Natural killer cell (primary cell): ENCODE measurements at places on chromosomes 4 and X. TPM values are rescaled to one million over a fixed set of nuclear protein-coding genes. Genes with fewer than 3 reads are reported as not detected.

GRCh38 chr4:3666263-3666662, 99.9 kb upstream of the ADRA2C start:
- H3K27ac ChIP-seq = no peak overlapping the region
- no peak for DNase-seq
- H3K36me3 ChIP-seq = no peaks in the 10 kb centered on the region

GRCh38 chrX:40543661-40544328, 37.0 kb upstream of the ATP6AP2 start:
- no peak overlapping the region for H3K27ac ChIP-seq
- H3K27me3 ChIP-seq = no peaks in the 10 kb centered on the region
- peaks cover 11% of the 10 kb centered on the region for H3K4me1 ChIP-seq
- H3K4me3 ChIP-seq = no peak overlapping the region
- peak; percentile 72 for DNase-seq

DNA sequence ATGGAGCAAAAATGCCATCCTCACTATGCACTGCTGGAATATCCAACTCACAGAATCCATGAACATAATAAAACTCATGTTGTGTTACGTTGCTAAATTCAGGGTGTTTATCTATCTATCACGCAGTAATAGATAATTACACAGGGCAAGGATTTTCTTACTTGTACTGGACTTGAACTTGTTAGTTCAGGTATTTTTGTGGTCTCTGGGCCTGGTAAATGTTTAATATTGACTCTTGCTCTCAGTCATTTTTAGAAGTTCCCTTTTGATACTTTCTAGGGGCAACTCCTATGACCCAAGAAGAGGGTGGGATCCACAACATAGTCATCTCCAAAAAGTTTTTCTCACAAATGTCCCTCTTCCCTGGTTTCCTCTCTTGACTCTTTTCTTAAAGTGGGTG, 522.4 kb upstream of the IGFBP7 start:
- no peak overlapping the region for H3K4me3 ChIP-seq
- H3K27ac ChIP-seq = no peak overlapping the region
- no peaks in the 10 kb centered on the region for H3K27me3 ChIP-seq
- DNase-seq = no peak
- no peaks in the 10 kb centered on the region for H3K4me1 ChIP-seq
- no peaks in the 10 kb centered on the region for H3K36me3 ChIP-seq

DNA sequence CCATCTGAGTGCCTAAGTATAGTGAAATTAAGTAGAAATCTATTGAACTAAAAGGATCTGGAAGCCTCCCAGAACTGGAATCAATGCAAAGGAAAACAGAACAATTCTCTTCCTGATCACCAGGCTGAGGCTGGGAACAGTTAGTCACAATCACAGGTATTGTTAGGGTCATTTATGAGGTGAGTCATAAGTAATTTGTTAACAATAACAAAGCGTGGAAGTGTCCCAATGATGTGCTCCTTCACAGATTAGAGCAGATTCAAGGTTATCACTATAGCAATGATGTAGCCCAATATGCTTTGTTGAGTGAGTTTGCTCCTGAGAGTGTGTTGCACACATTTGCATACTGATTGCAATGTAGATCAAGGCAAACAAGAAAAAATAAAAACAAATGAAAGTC, 228.1 kb downstream of the ZNF674 start:
- no peaks in the 10 kb centered on the region for H3K36me3 ChIP-seq
- H3K27ac ChIP-seq = no peak overlapping the region
- no peaks in the 10 kb centered on the region for H3K27me3 ChIP-seq
- DNase-seq = no peak

DNA sequence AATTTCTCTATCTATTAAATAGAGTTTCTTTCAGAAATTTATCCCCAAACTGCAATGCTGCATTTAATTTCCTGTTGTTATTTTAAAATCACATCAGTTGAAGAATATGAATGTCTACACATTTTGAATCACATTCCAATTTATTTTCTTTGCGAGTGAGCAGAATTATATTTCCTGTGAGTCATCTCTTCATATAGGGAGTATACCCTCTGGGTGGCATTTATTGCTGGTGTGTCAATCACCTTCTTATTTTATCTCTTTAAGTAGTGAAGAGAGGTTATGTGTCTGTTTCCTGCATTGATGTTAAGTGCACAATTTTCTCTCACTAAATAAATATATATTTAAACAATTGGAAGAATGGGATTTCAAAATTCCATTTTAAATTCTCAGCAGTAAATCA, 511.0 kb upstream of the ATOH1 start:
- H3K4me3 ChIP-seq = no peak overlapping the region
- no peaks in the 10 kb centered on the region for H3K4me1 ChIP-seq
- H3K27ac ChIP-seq = no peak overlapping the region
- no peak for DNase-seq
- H3K36me3 ChIP-seq = no peaks in the 10 kb centered on the region

DNA sequence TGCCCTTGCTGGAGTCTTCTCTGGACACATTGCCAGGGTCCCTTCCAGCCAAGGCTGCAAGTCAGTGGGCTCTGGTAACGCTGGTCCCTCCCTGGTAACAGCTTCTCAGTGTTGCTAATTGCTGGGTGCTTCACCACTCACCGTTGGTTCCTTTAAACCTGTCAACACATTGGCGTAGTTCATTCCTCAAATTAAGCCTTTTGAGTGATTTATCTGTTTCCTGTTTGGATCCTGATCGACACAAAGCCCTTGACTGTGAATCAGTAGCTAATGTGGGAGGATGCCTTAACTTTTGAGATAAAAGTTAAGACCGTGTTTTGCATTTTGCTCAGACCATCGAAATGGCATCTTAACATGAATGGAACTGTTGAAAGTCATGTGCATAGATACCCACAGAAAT, 125.9 kb downstream of the AMELX start:
- no peaks in the 10 kb centered on the region for H3K4me1 ChIP-seq
- no peak for DNase-seq
- H3K4me3 ChIP-seq = no peak overlapping the region
- no peaks in the 10 kb centered on the region for H3K36me3 ChIP-seq
- no peak overlapping the region for H3K27ac ChIP-seq

DNA sequence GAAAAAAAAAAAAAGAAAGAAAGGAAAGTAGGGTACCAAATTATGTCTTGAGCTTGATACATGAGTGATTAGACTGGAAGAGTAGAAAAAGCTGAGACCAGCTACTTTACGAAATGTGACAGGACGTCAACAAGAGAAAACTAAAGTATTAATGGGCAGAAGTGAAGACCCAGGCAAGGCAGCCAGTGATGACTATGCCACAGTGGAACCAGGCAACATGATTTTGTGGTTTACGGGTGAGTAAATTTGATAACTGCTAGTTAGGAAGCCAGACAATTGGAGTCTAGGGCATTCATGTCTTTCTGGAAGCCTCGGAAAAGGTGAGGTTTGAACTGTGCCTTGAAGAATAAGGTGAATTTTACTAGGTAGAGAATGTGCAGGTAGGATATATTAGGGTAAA, 326.4 kb downstream of the TENM3 start:
- H3K27ac ChIP-seq = no peak overlapping the region
- no peaks in the 10 kb centered on the region for H3K36me3 ChIP-seq
- H3K4me1 ChIP-seq = no peaks in the 10 kb centered on the region
- no peaks in the 10 kb centered on the region for H3K27me3 ChIP-seq
- no peak for DNase-seq
- H3K4me3 ChIP-seq = no peak overlapping the region

DNA sequence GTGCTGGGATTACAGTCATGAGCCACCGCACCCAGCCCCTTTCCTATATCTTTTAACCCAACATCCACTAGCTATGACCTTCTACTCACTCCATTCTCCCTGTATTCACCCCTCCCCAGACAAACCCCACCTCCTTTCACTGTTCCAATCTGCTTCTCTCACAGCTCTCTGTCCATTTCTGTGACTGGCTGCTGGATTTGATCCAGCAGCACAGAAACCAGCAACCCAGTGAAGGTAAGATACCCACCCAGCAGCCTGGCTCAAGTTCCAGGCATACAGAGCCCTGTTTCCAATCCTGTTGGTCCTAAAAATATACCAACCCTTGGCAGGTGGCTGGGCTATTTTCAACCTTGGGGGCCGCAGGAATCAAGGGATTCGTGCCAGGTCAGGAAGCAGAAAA, 56.9 kb upstream of the SMIM10 start:
- H3K4me3 ChIP-seq = no peak overlapping the region
- DNase-seq = no peak
- H3K27ac ChIP-seq = no peak overlapping the region
- no peaks in the 10 kb centered on the region for H3K4me1 ChIP-seq
- no peaks in the 10 kb centered on the region for H3K36me3 ChIP-seq

- H3K36me3 ChIP-seq = no peaks in the 10 kb centered on the region
- H3K27ac ChIP-seq = no peak overlapping the region
- H3K4me1 ChIP-seq = no peaks in the 10 kb centered on the region
- no peak for DNase-seq
- no peaks in the 10 kb centered on the region for H3K27me3 ChIP-seq
Observed at GRCh38 chr4:189828081-189828697, 112.5 kb upstream of the FRG1 start.

GRCh38 chrX:151870602-151871001, 42.1 kb upstream of the MAGEA4 start:
- no peaks in the 10 kb centered on the region for H3K27me3 ChIP-seq
- no peak overlapping the region for H3K27ac ChIP-seq
- no peak overlapping the region for H3K4me3 ChIP-seq
- no peaks in the 10 kb centered on the region for H3K36me3 ChIP-seq
- no peaks in the 10 kb centered on the region for H3K4me1 ChIP-seq

GRCh38 chrX:129360175-129360574, 163.1 kb downstream of the SMARCA1 start:
- no peaks in the 10 kb centered on the region for H3K36me3 ChIP-seq
- no peak overlapping the region for H3K4me3 ChIP-seq
- no peaks in the 10 kb centered on the region for H3K27me3 ChIP-seq
- no peak overlapping the region for H3K27ac ChIP-seq
- DNase-seq = no peak

GRCh38 chr4:57131849-57132742, 21.9 kb upstream of the IGFBP7 start:
- DNase-seq = no peak
- H3K36me3 ChIP-seq = no peaks in the 10 kb centered on the region
- H3K4me1 ChIP-seq = peaks cover 2% of the 10 kb centered on the region
- no peak overlapping the region for H3K4me3 ChIP-seq

DNA sequence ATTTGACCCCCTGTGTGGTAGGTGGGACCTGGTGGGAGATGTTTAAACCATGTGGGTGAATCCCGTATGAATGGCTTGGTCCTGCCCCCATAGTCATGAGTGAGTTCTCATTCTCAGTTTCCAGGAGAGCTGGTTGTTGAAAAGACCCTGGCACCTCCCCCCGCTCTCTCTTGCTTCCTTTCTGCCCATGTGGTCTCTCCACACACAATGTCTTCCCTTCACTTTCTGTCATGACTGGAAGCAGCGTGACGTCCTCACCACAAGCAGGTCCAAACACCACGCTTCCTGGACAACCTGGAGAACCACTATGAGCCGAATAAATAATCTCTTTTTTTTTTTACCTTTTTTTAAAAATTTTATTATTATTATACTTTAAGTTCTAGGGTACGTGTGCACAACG, 3.5 kb upstream of the CSF2RA start:
- DNase-seq = no peak
- no peaks in the 10 kb centered on the region for H3K36me3 ChIP-seq
- no peak overlapping the region for H3K4me3 ChIP-seq
- peaks cover 18% of the 10 kb centered on the region for H3K4me1 ChIP-seq
- no peaks in the 10 kb centered on the region for H3K27me3 ChIP-seq
- H3K27ac ChIP-seq = no peak overlapping the region

GRCh38 chr4:20995610-20996009, 295.4 kb downstream of the PACRGL start:
- no peaks in the 10 kb centered on the region for H3K36me3 ChIP-seq
- no peak overlapping the region for H3K27ac ChIP-seq
- no peak for DNase-seq
- H3K27me3 ChIP-seq = no peaks in the 10 kb centered on the region
- H3K4me3 ChIP-seq = no peak overlapping the region

DNA sequence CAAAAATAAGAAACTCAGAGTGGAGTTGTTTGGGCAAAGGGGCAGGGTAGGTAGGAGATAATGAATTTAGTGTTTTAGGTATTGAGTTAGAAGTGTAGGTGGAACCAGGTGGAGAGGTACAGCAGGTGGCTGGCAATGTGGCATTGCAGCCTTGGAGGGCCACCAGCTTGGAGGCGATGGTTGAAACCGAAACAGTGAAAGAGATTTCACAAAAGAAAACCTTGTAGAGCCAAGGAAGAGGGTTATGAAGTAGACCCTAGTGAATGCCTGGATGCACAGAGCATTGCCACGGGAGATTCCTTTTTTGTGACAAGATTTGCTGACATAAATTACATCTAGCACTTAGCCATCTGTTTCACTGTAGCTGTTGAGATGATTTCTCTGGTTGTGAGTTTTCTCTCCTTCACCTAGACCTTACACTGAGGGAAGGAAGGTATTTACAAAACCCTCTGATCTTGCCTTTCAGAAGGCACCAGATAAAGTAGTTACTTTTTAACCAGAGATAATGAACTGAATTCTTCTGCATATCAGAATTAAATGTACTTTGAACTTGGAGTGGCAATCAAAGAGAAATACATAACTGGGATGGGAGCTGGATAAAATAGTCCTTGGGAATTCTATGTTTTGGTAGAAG, 104.1 kb upstream of the CASK start:
- H3K27me3 ChIP-seq = no peaks in the 10 kb centered on the region
- no peak overlapping the region for H3K4me3 ChIP-seq
- no peak for DNase-seq
- no peaks in the 10 kb centered on the region for H3K36me3 ChIP-seq
- no peak overlapping the region for H3K27ac ChIP-seq

DNA sequence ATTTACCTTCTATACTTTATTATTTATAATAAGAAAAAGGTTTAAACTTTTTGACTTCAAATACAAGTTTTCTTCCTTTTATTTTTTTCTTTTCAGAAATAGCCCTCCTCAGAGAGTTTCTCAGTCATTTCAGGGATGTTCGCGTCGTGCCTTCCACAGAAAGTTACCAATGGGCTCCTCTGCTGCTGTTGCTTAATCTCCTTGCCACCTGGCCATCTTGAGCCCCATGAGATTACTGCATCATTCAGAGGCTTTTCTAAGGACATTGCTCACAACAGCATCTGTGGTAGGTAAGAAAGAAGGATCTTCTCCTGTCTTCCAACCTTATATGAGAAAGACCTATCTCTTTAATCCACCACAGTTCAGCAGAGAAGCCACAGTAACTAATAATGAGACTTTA, 1361.9 kb upstream of the ADGRL3 start:
- no peaks in the 10 kb centered on the region for H3K27me3 ChIP-seq
- no peak overlapping the region for H3K4me3 ChIP-seq
- DNase-seq = no peak
- H3K4me1 ChIP-seq = no peaks in the 10 kb centered on the region

- no peaks in the 10 kb centered on the region for H3K27me3 ChIP-seq
- no peak overlapping the region for H3K27ac ChIP-seq
- H3K4me3 ChIP-seq = no peak overlapping the region
Observed at GRCh38 chr4:2289311-2289954, 27.5 kb upstream of the MXD4 start.

GRCh38 chrX:133490955-133491354, 75.7 kb upstream of the GPC4 start:
- no peak for DNase-seq
- no peak overlapping the region for H3K4me3 ChIP-seq
- H3K27ac ChIP-seq = no peak overlapping the region
- H3K4me1 ChIP-seq = no peaks in the 10 kb centered on the region
- no peaks in the 10 kb centered on the region for H3K27me3 ChIP-seq

- H3K27ac ChIP-seq = no peak overlapping the region
- H3K27me3 ChIP-seq = no peaks in the 10 kb centered on the region
- no peaks in the 10 kb centered on the region for H3K4me1 ChIP-seq
- no peak for DNase-seq
- H3K4me3 ChIP-seq = no peak overlapping the region
Observed at GRCh38 chr4:52421811-52422213, 237.3 kb downstream of the USP46 start.

Gene GAGE1
- not detected for total RNA-seq

Gene KDR
- not detected for total RNA-seq

Gene MAGEC2
- not detected for total RNA-seq
